ENCODE measurements at places on chromosomes 12 and 14. TPM values are rescaled to one million over a fixed set of nuclear protein-coding genes. Genes with fewer than 3 reads are reported as not detected.

Gene TMEM233
- 1.4 TPM for total RNA-seq

- no peak for DNase-seq
These were observed 114.1 kb downstream of the RFLNA start for GRCh38 chr12:124408822-124409517.

- DNase-seq: no peak
These were observed 453.9 kb upstream of the MGAT4C start for GRCh38 chr12:86710109-86710508.

DNA sequence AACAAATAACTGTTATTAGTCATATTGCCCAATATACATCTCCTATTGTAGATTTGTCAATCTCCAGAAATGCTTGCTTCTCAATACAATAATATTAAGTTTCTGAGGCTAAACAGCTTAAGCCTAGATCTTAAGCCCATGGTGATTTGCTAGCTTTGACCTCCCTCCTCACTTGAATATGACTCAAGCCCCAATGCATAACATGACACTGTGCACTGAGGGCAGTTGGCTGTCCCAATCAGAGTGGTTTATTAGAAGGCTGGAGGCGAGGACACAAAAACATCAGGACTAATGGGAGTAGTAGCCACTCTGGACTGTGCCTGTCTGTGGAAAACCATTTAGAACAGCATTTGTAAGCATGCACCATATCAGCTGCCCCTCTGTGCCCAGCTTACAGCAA lies 81.1 kb upstream of the GTF2A1 start:
- no peak for DNase-seq

DNA sequence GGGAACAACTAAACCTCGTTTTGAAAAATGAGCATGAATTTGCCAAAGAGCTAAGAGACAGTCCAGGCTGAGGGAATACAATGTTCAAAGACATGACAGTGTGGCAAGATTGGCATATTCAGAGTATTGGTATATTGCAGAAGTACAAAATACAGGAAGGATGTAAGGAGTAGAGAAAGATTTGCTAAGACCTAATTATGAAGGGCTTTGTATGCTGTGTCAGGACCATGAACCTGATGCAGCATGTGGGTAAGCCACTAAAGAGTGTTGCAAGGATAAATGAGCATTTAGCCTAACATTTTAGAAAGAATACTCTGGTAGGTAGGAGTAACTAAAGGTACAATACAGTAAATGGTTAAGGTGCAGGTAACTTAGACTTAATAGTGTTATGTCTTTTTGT lies 65.1 kb downstream of the KTN1 start:
- DNase-seq: no peak

DNA sequence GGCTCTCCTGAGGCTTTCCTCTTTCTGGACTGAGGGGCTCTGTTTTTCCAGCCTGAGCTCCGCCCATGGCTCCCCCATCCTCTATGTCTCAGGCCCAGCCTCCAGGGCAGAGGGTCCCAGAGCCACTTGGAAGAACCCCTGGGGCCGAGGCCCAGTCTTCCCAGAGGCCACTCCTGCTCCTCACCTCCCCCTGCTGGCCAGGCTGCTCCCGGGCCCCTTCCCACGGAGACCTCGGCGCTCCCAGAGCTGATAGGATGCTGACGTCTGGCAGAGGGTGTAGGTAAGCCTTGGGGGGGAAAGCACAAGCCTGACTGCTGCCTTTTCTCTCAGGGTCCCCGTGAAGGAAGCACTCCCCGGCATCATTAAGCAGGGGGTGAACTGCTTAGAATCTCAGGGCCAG lies 51.4 kb downstream of the ERH start:
- DNase-seq: no peak

Gene PRR13
- 22.0 TPM for total RNA-seq

DNA sequence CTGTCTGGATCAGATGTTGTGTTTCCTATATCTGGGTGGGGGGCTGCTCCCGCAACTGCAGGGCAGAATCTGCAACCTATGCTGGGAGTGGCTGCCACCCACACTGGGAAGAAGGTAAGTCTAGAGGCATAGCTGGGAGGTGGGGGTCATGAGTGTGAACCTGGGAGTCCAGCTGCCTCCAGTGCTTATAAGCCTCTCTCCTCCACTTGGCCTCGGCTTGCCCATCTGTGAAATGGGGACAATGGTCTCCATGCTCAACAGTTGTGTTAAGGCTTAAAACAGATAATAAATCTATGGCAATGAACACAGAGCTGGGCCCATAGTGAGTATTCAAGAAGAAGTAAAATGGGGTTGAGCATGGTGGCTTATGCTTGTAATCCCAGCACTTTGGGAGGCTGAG lies 90.0 kb downstream of the RBM19 start:
- no peak for DNase-seq

DNA sequence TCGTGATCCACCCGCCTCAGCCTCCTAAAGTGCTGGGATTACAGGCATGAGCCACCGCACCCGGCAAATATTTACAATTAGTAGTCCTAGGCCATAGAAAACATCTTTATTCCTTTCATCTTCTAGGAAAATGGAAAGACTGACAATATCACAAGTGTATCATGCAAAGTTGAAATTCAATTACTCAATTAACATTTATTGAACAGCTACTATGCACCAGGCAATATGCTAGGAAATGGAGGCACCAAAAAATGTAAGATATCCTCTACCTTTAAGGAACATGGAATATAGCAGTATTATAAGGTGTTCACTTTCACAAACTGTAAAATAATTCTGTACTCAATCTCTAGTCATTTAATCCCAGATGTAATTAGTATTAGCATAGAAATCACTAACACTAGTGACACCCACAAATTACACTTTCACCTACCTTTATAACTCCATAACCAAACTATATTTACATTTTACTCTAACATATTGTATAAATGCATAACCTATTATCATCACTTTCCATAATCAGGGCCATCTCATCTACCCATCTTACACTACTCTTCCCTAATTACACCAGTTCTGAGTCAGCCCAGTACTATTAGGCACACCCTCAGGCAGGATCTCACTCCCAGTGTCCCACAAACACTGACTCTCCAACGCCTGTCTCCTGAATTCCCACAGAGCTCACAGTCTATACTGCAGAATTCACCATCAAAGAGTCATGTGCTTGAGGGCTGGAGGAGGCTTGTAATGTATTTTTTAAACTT lies 10.4 kb downstream of the CORO1C start:
- DNase-seq: no peak

- no peak for DNase-seq
These were observed 53.7 kb upstream of the GPATCH2L start for GRCh38 chr14:76098047-76098446.

GRCh38 chr12:69553628-69554248 lies 31.5 kb upstream of the CCT2 start:
- no peak for DNase-seq

Gene RND1
- total RNA-seq: 0.53 TPM

Gene DPF3
- 2.2 TPM for total RNA-seq

Gene E2F7
- 7.2 TPM for total RNA-seq

DNA sequence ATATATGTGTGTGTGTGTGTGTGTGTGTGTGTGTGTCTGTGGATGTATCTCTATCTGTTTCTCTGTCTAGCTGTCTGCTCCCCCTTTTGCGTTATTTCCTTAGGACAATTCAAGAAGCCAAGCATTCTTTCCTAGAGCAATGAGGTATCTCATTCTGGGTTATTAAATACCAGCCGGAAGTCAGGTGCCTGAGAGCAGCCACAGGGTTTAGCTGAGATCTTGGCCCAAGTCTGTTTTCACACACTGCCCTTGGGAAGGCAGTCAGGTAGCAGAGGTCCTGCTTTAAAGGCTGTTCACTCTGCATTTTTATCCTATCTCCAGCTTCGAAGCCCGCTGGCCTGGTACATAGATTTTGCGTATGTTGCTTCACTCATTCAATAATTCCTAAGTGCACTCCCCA lies 76.8 kb downstream of the TSPAN9 start:
- DNase-seq: no peak

- DNase-seq: no peak
These were observed 189.2 kb downstream of the EFCAB11 start for GRCh38 chr14:89765346-89765745.

GRCh38 chr12:57761391-57761998 lies 5.4 kb downstream of the CYP27B1 start:
- no peak for DNase-seq

- no peak for DNase-seq
These were observed 158.5 kb upstream of the ATXN7L3B start for GRCh38 chr12:74379114-74379513.

Gene AMDHD1
- total RNA-seq: 0.16 TPM

GRCh38 chr14:51444353-51445000 lies 204.4 kb downstream of the TMX1 start:
- no peak for DNase-seq

DNA sequence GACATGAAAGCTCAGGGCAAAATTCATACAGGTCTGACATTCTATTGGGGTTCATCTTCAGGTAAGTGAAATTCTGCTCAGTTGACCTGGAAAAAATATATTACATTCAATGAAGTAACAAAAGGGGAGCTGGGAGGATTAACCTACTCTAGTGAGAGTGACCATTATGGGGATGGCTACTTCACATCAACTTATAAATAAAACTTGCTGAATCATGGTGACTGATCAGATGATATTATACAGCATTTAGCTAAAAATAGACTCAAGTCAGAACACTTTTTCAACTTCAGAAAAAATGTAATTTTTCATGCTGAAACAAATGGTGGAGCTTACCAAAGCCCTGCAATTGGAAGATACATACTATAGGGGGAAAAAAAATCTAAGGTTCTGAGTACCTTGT lies 800.2 kb downstream of the FSCB start:
- DNase-seq: no peak

DNA sequence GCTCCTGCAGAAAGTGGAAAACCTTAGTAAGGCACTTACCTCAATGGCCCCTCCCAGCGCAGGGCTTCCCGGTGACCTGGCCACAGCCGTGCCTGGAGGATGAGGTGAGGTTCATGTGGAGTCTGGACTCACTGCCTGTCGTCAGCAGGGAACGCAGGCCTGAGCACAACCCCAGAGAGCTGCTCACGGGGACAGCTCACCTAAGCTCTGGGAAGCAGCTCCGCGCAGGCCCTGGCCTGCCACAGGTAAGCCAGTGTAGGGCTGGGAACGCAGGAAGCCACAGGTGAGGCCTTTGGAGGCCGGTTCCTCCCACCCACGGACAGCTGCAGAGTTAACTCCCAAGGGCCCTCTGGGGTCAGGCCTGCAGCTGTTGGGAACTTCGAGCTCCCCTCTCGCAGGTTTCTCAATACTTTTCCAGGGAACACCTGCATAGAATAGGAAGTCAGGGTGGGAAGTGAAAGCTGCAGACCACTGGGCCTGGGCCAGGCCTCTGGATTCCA lies 32.7 kb downstream of the ANAPC7 start:
- DNase-seq: no peak

DNA sequence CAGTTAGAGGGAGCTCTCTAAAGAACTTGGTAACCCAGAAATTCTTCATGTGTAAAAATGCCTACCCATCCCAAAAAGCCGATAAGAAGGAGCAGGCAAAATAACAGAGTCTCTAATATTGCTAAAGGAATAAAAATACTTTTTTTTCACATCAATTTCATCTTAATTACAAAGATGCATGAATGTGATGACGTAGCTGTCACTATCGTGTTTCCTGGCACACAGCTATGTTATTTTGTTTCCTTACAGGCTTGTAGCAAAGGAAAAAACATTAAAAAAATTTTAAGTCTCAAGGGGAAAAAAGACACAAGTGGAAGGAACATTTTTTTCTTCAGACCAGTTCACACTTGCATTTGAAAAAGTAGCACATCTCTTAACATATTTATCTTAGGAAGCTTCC lies 10.3 kb upstream of the LGALS3 start:
- DNase-seq: no peak

- DNase-seq: no peak
These were observed 795 bp downstream of the STAT6 start for GRCh38 chr12:57110104-57111030.

GRCh38 chr14:89941830-89942377 lies 12.6 kb downstream of the EFCAB11 start:
- DNase-seq: no peak

DNA sequence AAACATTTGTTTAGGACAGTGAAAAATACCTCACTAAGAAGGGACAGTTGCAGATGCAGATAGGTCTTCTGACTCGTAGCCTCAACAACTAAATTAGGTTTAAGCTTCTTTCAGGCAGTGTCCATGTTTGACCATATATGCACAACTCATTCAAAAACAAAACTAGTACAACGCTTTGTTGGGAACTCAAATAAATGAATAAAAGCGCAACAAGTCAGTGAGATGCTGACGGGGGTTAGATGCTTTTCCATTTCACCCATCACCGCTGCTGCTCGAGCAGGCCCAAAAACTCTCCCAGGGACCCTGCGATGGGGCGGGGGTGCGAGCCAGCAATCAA lies 633 bp downstream of the RPAP3 start:
- DNase-seq: no peak

DNA sequence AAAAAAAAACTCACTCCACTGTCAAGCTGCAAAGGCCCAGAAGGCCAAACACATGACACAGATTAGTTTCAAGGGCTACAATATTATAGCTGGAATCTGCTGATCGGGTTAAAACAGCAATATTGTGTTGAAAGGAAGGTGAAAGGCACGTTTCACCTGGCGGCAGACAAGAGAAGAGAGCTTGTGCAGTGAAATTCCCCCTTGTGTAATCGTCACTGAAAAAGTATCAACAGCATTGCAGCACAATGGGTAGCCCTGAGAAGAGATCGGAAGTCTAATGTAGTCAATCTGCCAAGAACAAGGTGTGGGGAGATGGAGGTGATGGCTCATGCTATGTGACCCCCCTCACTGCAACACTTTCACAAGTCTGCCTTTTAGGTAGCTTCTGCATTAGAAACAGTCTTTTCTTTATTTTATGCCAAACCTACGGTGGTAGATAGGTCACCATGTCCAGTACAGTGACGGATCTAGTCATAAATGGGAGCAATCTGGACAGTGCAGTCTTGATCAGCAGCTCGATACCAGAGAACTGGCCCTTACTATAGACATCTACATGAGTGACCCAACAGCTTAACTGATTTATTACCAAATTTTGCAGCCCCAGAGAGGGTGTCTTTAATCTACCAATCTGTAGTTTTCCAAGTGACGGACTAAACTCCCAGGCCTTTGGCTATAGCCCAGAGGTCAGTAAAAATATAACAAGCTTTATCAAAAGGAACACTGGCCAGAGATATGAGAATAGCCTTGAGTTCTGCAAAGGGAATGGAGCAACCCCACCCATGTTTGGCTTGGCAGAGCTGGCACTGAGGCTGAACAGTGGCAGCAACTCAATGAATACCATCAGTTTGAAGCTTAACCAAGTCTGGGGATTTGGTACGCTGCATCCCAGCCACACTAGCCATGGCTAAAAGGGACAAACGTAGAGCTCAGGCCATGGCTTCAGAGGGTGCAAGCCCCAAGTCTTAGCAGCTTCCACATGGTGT lies 35.4 kb downstream of the SPTSSA start:
- DNase-seq: no peak

GRCh38 chr14:38867561-38868150 lies 235.4 kb downstream of the SEC23A start:
- peak; percentile 56 for DNase-seq

Gene SETD1B
- total RNA-seq: 4.3 TPM

Gene LMO3
- total RNA-seq: 57.0 TPM

Gene HVCN1
- total RNA-seq: 9.9 TPM
